ENCODE measurements at places on chromosomes 2 and 18. TPM values are rescaled to one million over a fixed set of nuclear protein-coding genes. Genes with fewer than 3 reads are reported as not detected.

The KIAA2012 gene
- total RNA-seq, result 0.56 TPM

The ANKRD36B gene
- total RNA-seq, result 2.5 TPM

The RIT2 gene
- not detected for total RNA-seq

The SCN2A gene
- not detected for total RNA-seq

The UGT1A8 gene
- 2.5 TPM for total RNA-seq

The UGT1A4 gene
- total RNA-seq, result 122 TPM

The CPLX4 gene
- not detected for total RNA-seq

The RTP5 gene
- total RNA-seq, result not detected

The TMEM17 gene
- total RNA-seq, result 1.2 TPM

The RNF125 gene
- 2.9 TPM for total RNA-seq

The POTEF gene
- not detected for total RNA-seq

The FOXI3 gene
- total RNA-seq, result not detected

The VIL1 gene
- total RNA-seq, result 2.1 TPM

The SNORC gene
- 4.7 TPM for total RNA-seq

The SFTPB gene
- total RNA-seq, result 1.1 TPM

The RAD51AP2 gene
- 0.12 TPM for total RNA-seq

The TXNL1 gene
- 30.1 TPM for total RNA-seq

The ZSCAN30 gene
- total RNA-seq, result 6.0 TPM

The TCF23 gene
- total RNA-seq, result not detected

The EIF2AK3 gene
- 10.1 TPM for total RNA-seq

The C2orf80 gene
- not detected for total RNA-seq

The ORC2 gene
- total RNA-seq, result 6.0 TPM

The SERPINB7 gene
- not detected for total RNA-seq

The CGREF1 gene
- 8.8 TPM for total RNA-seq
